ENCODE measurements at places on chromosomes 11 and 22.

DNA sequence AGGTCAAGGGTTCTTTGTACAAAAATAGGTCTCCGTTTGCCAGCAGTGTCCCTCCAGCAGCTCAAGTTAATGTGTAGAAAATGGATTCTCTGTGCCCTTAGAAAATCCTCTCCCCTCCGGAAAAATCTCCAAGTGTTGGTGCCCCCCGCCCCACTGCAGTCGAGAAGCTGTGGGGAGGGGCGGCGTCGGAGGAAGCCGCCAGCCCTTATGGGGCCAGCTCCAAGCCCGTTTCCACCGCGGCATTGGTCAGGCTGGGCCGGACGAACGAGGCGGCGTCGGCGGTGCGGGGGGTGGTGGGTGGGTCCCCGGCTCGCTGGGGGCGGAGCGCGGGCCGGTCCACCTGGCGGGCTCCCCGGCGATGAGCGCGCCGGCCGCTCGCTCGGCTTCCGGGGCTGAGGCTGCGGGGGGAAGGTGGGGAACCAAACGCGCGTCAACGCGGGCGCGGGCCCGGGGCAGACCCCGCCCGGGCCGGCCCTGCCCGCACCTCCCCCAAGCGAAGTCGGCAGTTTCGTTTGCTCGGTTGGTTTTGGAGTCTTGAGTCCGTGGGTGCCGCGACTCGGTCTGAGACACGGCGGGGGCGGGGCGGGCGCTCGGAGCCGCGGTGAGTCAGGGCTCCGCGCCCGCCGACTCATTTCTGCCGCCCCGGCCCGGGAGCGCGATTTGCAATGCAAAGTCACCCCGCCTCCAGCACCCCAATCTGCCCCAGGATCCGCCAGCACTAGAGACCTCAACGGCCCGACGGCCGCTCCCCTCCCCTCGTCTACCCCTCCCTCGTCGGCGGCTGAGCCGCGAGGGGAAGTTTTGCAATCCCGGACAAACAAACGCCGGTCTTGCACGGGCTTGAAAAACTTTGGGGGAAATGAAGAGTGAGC, 1.4 kb downstream of the ASCL2 start:
- peak; percentile 72 for DNase-seq

DNA sequence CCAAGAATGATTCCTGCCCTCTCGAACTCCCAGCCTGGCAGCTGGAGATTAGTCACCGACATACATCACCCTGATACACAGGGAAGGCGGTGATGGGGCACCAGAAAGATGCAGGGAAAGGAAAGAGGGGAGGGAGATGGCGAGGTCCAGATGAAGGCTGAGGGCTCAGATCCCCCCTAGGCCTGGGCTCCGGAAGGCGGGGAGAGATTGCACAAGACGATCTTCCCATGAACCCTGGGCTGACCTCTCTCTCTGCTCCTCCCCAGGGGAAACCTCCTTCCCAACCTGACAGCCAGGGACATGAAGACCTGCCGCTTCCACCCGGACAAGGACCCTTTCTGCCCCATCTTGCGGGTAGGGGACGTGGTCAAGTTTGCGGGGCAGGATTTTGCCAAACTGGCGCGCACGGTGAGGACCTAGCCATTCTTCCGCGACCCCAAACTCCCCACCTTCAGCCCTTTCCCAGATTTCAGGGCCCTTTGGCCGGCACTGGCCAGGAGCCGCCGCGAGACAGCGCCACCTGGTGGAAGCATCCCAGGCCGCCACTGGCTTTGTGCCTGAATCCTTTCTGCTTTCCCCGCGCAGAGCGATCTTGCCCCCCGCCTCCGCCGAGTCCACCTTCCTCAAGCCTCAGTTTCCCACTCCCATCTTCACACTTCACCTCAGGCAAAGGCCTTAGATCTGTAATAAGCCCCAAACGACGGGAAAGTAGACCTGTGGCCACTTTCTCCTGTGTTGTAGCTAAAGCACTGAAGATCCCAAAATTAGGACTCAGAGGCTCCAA, 11.5 kb downstream of the P2RX3 start:
- peak; percentile 23 for DNase-seq

DNA sequence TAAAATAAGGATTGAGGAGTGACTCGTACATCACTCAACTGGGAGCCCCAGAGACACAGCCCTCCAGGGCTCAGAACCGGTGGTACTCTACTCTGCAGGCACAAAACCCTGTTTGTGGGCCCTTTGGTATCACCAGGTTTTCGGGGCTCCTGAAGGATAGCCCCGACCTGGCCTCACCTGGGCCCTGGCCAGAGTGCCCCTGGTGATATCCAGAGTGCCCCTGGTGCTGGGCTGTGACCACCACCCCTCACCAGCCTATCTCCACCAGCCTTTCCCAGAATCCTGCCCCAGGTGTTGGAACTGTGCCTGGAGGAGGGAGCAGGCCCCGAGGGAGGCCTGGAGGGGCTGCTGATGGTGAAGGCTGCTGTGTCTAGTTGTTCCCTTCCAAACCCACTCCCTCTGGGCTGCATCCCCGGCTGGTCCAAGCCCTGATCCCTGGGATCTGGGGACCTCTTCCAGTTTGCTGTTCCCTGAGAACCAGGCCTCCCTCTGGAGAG, 2.2 kb upstream of the GGT5 start:
- DNase-seq, result no peak

GRCh38 chr11:60396799-60397198, 540 bp downstream of the MS4A14 start:
- no peak for DNase-seq

- no peak for DNase-seq
Measured at GRCh38 chr11:19422276-19422675, 181.5 kb upstream of the E2F8 start.
